ENCODE measurements at places on chromosomes 3 and 15. TPM values are rescaled to one million over a fixed set of nuclear protein-coding genes. Genes with fewer than 3 reads are reported as not detected.

- peak; percentile 97 for DNase-seq
These were observed 6.3 kb downstream of the CAV3 start for GRCh38 chr3:8739757-8740504.

The GRM7 gene
- not detected for total RNA-seq

DNA sequence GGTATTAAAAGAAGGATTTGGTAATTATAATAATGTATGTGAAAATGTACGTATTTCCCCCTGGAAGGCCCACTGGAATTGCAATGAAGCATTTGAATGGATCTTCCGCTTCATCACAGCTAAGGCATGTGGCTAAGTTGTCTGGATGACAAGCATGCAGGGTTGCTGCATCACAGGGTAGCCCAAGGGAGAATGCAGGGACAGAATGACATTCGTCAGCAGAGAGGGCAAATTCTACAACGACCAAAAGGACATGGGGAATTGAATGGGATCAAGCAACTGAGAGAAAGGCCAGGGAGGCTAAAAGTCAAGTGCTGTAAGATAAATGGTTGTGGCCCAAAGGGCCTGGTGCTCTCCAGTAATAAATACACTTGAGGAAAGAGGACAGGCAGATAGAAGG, 95.4 kb downstream of the ISL2 start:
- DNase-seq = peak; percentile 16

DNA sequence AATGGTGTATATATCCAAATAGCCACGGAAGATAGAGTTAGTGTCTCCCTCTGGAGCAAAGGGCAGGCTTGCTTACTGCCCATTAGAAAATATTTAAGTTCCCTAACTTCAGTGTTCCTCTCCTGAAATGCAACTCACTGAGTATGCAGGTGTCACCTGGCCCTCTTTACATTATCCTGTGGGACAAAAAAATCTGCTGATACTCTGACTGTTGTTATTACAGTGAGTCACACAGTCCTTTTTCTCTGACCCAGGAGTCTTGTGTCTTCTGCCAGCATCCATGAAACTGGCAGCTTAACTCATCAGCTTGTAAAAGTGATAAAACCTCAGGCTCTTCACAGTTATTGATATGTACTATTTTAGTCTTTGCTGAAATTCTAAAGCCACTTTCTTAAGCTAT, 42.2 kb upstream of the RASGRF1 start:
- DNase-seq = no peak

The GUCA1C gene
- 3.9 TPM for total RNA-seq

DNA sequence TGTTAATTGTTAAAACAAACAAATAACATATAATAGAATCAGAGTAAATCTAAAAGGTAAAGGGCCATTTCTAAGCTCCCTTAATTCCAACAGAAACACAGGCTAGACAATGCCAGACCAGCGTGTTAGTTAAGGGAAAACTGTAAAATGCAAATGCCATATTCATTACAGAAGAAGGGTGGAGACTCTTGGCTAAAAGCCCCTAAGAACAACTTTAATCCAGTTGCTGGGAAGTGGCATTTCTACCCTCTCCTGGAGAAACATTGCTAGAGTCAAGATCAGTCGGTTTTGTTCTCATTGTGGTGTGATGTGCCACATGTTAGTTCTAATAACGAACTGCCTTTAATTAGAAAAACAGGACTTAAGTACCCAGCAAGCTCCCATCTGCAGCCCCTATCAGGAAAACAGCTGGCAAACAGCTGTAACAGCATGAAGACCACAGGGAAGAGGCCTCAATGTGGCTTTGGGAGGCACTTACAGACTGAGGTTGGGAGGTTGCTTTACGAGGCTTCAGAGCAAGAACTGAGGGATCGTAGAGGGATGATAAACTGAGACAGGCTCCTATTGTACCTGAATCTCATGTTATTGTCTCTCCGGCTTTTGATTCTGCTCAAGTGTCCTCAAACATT, 1134.8 kb downstream of the ROBO1 start:
- peak; percentile 47 for DNase-seq

DNA sequence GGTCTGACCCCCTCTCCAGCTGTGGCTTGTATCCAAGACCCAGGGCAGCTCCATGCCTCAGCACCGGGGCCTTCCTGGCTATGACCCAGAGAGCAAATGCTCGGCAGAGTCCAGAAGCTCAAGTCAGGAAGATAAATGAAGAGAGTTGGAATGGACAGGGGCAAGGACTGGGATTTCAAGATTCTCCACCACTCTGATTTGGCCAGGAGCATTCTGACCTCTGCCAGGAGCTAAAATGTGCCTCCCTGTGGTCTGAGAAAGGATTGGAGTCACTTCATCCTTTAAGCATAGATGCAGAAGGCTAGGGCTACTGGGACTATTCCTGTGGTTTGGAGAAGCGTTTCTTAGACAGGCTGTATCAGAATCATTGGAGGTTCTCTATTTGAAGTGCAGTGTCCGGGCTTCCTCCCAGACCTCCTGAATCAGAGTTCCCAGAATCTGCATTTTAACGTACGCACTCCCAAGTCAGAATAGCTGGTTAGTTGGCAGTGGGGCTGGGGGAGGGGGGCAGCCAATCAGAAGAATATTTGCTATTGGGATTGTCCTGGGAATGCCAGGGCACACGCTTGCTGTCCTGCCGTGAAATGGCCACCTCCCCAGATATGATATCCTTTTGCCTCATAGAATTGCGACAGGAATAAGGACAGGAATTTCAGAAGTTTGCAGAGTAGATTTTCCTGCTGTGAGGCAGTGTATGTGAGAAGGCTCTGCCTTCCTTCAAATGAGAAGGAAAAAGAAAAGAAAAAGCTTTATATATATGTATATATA, 57.4 kb downstream of the HRH1 start:
- DNase-seq = peak; percentile 32

The ESYT3 gene
- total RNA-seq = 1.2 TPM

DNA sequence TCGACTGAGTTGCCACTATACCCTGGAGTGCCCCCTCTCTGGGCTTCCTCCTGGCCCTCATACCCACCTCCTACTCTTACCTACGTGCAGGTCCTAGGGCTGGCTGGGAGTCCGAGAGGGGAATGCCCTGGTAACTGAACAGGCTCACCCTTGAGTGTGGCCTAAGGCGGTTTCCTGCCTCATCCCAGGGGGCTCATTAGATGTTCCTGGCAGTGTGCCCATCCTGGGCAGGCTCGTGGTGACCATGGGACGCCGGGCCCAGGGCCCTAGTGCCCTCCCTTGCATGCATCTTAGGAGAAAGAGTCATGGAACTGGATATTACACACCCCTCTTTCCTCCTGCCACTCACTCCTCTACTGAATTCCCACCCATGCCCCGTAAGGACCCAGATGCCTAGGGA, 2.8 kb downstream of the SEMA4B start:
- DNase-seq = peak; percentile 47

The FOXB1 gene
- total RNA-seq = not detected

GRCh38 chr15:78034495-78035191, 42.9 kb downstream of the TBC1D2B start:
- DNase-seq = no peak

- no peak for DNase-seq
These were observed 24.7 kb downstream of the HCN4 start for GRCh38 chr15:73344056-73344455.

The ARHGAP31 gene
- total RNA-seq = 24.9 TPM

DNA sequence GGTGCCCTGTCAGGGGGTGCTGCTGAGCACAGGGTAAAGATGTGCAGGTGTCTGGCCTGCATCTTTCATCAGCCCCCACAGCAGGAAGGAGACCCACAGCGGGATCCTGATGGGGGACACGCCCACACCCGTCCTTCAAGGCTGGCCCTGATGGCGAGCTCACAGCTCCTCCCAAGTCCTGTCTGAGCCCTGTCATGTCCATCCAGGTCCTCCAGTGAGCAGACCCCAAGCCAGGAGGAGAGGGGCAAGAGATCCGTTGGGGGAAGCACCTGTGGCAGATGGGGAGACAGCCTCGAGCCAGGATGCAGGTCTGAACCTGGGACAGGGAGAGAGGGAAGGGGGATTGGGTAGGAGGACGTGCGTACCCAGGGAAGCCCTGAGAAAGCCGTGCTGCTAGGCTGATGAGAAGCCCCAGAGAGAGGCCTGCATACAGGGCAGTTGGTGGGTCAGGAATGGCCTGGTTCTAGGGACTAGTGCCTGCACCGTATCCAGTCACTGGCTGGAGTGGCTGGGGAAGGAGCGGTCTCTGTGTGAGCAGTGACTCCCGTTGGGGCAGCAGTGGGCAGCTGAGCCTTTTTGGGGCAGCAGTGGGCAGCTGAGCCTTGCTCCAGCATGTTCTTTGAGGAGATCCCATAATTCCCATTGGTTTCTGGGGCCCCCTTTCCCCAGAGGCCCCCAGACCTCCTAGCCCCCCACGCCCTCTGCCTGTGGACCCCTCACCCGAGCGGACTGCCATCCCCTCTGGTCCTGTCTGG, 133.3 kb upstream of the MEF2A start:
- no peak for DNase-seq

The KNL1 gene
- total RNA-seq = 0.80 TPM

DNA sequence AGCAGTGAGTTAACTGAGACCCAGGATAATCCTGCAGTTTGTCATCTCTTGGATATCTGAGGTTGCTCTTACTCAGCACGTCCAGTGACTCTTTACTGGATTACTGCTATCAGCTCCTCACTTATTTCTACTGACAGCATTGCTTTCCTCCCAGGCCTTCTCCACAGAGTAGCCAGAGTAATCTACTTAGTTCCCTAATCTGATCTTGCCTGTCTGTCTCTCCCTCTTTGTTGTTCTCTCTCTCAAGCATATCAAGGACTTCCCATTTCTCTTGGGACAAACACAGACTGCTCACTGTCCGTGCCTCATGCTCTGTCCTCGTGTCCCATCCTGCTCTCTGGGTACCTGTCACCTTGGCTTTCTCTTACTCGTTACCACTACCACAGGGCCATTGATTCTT, 376.2 kb downstream of the FEZF2 start:
- no peak for DNase-seq

GRCh38 chr15:77625376-77625775, 7.3 kb downstream of the LINGO1 start:
- DNase-seq = no peak

DNA sequence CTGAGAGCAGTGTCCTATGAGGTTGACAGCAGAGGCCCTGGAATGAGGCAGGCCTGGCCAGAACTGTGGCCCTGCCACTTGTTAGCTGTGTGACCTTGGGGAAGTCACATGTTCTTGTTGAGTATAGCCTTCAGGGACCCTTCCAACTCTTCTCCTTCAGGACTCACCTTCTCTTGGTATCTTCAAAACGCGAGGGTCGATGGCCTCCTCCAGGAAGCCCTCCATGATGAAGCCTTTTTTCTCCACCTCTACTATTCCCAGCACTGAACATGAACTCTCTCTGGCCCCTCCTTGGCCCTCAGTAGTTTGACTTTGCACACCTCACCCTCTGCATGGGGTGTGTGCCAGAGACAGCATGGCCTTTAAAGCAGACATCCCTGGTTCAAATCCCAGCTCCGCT, 195.1 kb upstream of the LINGO1 start:
- no peak for DNase-seq

The MCF2L2 gene
- 0.25 TPM for total RNA-seq

GRCh38 chr3:12051586-12051985, 47.4 kb downstream of the SYN2 start:
- no peak for DNase-seq

DNA sequence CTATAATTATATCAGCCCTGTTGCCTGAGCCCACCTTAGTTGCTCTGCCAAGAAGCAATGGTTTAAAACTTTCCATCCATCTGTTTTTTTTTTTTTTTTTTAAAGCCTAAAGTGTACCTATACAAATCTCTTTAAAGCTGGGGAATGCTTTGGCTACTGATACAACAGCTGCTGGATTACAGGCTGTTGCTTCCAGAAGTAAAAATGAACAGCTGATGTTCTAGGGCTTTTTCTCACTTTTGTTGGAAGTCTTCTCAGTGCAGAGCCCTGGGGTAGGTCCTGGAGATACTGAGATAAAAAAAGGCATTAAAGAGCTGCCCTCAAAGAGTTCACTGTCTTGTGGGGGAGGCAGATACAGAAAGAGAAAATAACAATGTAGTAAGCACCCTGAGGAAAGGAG, 218.1 kb downstream of the NLGN1 start:
- DNase-seq = no peak

DNA sequence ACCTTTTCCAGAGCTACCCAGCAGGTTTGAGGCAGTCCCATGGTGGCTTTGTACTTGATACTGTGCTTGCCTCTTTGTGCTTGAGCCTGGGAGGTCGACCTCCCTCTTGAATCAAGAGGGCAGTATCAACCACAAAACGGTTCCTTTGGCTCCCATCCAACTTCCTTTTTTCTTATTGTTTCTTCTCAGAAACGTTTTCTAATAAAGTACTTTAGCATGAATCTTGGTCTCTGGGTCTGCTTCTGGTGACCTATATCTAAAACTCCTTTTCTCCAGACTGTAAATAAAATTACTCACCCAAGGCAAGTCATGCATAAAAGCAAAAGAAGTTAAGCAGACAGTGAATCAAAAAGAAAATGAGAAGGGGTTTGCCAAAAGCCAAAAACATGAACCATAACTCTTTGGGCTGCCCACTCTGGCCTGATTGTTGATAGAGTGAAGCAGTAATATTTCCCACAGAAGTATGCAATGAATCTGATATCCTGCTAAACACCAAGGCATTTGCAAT, 112.2 kb upstream of the SLC4A7 start:
- DNase-seq = peak; percentile 91

The HACD3 gene
- 245 TPM for total RNA-seq

The PRR20G gene
- total RNA-seq = not detected

The LMOD3 gene
- not detected for total RNA-seq

The SLC9C1 gene
- total RNA-seq = 1.7 TPM

DNA sequence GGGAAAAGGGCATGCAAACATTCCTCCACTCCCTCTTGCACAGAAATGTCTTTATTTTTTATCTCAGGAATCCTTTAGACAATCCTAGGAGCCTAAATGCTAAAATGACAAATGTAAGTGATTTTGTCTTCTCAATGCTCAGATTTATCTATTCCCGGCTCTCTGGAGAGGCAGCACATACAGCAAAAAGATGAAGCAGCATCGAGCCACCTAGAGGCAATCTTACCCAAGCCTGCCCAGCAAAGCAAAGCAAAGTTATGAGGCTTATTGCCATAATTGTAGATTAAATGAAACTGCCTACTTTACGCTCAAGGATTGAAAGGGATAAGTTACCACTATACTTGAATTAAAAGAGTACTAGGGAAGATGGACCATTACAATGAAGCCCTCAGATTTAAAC, 750.4 kb upstream of the NR2F2 start:
- DNase-seq = no peak

The FAM81A gene
- 1.4 TPM for total RNA-seq

The KAT2B gene
- total RNA-seq = 6.6 TPM

GRCh38 chr3:135453326-135453725, 512.2 kb upstream of the PPP2R3A start:
- no peak for DNase-seq

Measured in renal cortical epithelial cell (primary cell).